ENCODE measurements at places on chromosomes 1 and 21.

GRCh38 chr1:201763455-201764140 is 65.4 kb upstream of the IPO9 start:
- no peak for DNase-seq

DNA sequence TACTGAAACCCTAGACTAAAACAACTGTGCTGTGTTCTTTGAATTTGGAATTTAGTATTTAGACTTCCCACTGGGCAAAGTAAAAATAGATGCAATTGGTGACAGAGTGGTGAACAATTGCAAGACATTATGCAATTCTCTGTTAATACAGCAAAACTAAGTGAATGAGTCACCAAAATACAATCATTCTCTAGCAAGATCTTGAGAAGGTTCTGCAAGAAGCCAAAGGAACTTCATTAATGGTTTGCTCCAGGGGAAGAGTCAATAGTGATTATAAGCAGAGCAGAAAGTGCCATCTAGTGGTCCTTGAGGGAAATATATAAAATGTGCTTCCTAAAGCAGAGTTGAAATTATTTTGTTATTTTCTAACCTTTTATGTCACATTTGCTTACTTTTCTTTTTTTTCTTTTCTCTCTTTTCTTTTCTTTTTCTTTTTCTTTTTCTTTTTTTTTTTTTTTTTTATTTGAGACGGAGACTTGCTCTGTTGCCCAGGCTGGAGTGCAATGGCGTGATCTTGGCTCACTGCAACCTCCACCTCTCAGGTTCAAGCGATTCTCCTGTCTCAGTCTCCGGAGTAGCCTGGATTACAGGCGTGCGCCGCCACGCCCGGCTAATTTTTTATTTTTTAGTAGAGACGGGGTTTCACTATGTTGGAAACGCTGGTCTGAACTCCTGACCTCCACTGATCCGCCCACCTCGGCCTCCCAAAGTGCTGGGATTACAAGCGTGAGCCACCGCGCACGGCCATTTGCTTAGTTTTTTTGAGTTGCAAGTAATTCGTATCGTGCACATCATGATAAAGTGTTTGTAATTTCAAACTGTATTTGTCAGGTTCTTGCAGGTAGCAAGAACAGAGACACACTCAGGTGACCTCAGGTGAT is 99.2 kb downstream of the CTH start:
- no peak for DNase-seq

DNA sequence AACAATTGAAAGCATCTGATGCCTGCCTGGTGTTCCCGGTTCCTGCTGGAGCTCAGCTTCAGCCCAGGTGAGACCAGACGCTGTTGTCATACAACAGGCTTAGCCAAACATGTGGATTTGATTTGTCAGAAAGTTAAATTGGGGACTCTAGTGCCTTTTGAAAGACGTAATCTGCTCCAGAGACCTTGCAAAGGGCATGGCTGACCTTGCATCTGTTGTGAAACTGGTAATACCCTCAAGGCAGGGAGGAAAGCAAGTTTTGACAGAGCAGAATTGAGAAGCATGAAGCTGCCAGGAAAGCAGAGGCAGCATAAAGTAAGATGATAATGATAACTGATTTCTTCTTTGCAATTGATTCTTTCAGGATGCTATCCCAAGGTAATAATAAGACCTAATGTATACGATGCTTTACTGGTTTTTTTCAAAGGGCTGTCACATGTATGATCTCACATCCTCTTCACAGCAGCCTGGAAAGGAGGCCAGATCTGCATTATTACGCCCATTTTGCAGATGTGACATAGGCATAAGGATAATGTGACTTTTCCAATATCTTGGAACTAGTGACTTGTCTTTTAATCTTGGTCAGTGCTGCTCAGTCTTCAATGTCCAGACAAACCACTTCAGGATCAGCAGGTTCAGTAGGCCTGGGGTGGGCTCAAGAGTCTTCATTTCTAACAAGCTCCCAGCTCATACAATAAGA is 24.7 kb upstream of the CNN3 start:
- DNase-seq = no peak

GRCh38 chr1:10795276-10796021 is 997 bp downstream of the CASZ1 start:
- DNase-seq = no peak

- DNase-seq = no peak
Observed at GRCh38 chr1:247747616-247748015, 325 bp downstream of the OR14A2 start.

DNA sequence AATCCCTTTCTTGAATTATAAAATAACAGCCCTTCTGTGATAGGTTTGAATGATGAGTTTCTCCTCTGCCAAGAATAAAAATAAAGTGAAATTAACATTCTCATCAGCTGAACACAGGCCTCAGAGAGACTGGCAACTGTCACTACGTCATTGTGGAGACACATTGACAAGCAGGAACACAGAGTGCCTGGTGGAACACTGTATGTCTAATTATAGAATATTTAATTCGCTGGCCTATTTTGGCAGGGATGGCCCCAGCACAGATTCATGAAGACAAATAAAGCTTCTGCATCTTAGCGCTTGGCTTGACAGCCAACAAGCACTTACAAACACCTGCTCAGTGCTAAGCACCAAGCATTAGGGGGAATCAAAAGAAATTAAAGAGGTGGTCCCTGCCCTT is 52.0 kb upstream of the SMYD2 start:
- no peak for DNase-seq

DNA sequence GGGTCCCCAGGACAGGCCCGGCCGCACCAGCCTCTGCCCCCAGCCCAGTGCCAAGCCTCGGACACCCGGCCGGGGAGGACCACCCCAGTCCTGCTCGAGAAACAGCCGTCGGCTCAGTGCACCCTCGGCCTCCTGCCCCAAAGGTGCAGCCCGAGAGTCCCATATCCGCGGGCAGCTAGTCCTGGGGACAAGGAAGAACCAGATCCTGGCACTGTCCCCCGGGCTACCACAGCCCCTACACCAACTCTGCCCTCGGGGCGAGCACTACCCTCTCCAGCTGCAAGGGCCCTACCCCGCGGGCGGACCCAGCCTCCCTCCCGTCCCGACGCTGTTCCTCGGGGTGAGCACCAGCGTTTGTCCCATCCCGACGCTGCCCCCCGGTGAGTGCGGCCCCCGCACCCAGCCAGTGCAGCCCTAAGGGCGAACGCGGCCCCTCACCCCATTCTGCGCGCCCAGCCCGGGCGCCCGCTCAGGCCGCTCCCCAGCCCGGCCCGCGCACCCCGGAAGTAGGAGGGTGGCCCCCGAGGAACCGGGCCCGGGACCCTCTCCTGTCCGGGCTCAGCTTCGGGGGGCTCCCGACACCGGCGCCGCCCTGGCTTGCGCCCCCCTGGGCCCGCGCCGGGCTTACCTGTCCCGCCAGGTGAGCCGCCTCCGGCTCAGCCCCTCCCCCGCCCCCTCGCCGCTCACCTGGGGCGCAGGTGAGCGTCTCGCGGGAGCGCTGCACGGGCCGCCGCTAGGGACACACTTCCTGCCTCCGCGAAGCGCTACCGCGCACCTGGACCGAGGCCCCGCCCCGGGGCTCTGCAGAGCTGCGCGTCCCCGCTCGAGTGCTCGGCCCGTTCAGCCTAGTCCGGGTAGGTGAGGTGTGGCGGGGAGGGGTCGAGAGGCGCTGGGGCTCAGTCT is at the start of gene KDF1:
Gene KDF1 (minus strand): TSS at position 747 of the 903 bp plus-strand sequence. CDS start 8,088 bp downstream, outside the sequence.
- DNase-seq = no peak

DNA sequence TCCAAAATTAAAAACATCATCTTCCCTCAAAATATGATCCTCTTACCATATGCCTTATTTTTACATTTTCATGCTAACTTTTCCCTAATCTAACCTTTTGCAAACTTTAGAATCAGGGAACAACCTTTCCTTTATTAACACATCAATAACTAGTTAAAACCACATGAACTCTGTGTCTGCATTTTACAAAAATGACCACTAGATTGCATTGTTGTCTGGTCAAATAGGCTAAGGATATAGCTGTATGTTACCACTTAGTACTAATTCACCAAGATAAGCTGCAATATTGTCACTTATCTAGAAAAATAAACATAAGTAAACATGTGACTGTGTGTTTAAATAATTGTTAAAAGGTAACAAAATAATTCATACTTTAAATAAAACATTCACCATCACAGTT is 82.3 kb downstream of the DENND1B start:
- no peak for DNase-seq

DNA sequence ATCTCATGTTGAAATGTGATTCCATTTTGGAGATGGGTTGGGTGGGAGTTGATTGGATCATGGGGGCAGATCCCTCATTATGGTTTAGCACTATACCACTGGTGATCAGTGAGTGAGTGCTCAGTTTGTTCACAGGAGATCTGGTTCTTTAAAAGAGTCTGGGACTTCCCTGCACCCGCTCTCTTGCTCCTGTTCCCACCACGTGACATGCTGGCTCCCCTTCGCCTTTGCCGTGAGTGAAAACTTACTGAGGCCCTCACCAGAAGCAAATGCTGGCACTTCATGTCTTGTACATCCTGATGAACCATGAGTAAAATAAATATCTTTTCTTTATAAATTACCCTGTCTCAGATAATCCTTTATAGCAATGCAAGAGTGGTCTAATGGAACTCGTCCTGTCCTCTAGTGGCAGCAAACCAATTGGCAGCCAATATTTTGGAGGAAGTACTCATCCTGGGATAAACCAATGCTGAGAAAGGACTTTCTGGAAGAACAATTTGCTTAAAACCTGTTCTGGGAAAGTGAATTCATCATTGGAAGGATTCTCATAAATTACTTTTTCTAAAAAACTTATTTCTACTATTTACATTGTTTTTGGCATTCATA is 27.8 kb upstream of the CYP4A11 start:
- no peak for DNase-seq

DNA sequence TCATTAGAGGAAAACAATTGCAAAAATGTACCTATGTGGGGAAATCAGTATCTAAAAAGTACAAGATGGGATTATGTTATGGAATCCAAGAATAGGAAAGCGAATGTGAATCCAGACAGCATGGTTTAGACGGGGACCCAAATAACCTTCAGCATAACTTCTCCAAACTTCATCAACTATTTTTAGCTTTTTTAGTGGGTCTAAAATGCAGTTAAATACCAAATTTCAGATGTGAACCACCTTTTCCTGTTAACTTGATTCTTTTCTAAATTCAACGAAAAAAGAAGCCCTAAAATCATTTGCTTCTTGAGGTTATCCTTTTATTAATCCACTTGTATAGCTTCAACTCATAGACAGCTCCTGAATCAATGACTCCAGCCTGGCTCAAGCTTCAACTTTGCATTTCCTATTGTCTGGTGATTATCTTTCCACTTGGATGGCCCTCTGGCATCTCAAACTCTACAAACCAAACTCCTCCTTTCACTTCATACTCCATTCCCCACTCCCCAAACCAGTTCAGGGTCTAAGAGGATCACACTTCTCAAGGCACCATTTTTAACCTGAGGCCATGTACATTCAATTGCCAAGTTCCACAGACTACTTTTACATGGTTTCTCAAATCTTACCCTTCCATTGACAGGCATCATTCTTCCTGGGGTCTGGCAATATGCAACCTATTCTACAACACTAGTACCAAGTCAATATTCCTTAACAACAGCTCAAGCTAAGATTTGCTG is 7.4 kb downstream of the ERRFI1 start:
- no peak for DNase-seq

GRCh38 chr1:234969581-234970400 is 158.8 kb downstream of the TOMM20 start:
- DNase-seq = no peak

DNA sequence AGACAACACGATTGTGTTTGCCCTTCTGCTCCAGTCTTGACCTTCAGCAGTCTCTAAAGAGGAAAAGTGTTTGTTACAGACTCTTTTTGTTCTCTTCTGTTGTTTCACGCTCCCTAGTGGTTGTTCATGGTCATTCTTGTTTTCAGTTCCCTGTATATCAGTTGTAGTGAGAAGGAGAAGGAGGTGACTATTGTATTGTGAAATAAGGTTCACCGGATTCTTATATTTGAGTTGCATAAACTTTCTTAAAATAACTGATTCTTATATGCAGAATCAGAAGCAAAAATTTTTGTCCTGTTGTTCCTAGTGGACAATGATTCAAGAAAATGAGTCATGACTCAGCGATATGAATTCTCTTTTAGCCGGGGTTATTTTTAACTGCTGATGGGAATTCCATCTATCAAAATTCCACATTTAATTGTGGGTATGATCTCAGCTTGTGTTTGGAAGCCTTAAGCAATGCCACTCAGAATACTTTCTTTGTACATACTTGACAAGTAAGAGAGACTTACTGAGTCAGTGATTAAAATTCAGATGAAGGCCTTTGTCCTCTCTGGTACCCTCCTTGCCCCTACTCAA is 152.2 kb downstream of the CLEC20A start:
- no peak for DNase-seq

DNA sequence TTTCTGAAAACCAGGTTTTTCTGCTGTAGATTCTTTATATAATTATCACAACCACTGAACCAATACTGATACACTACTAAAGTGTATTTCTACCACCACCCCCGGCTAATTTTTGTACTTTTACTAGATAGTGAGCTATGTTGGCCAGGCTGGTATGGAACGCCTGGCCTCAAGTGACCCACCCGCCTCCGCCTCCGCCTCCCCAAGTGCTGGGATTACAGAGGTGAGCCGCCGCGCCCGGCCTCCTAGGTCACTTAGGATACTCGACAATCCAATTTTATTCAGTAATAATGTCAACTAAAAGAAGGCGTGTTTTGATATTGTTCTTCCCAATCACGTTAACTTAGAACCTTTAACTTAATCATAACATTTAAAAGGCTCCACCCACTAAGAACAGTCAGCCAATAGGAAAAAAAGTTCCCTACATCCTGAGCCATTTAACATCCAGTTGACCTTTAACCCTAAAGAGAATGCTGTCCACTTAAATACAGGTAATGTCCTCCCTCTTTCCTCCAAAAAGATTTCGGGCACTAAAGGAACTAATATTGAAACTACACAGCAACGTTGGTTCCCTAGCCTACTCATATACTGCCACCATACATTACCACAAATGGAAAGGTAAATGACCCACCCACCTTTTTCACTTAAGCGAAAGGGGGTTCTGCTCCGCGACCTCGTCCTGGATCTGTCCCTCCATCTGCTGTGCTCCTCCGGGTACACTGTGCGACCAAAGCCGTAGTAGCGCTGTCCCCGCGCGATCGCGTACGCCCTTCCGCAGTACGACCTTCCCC is 1.2 kb downstream of the RSRP1 start:
- no peak for DNase-seq

- no peak for DNase-seq
Observed at GRCh38 chr1:116001739-116002487, 25.6 kb downstream of the SLC22A15 start.

DNA sequence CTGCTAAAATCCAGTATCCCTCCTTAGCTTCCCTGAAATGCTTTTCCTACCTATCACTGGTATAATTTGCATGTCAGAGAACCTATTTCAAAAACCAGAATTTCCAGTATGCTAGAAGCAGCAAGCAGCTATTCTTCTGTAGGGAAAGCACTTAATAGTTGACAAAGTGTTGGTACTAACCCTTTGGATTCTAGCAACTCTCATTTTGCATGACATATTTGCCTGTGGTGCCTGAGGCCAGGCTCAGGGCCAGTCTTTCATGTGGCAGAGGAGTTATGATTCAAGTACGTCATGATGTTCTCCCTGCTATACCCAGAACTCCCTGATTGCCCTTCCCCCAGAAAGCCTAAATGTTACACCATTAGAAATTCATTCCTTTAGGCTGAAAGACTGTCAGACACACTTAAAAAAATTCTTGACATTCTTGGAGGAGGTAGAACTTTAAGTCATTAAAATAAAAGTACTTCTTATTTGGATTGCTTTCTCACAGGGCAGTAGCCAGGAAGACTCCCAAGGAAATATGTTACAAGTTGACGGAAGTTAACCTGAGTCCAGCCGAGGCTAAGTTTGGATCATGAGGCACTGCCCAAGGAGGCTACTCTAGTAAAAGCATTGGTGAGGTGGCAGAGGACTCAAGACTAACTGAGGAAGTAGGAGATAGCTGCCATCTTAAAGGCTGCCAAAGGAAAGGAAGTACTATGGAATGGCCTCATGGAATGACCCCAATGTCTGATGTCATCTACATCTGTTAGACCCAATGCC is 298.4 kb upstream of the SPAG17 start:
- DNase-seq = no peak

Data from stimulated activated CD4-positive, alpha-beta T cell treated with anti-CD3 and anti-CD28 coated beads, TNF-alpha, amount 100 ng/mL, for 1 hour (primary cell).